ENCODE measurements at places on chromosomes 7 and 10. TPM values are rescaled to one million over a fixed set of nuclear protein-coding genes. Genes with fewer than 3 reads are reported as not detected.
A peak's percentile ranks its signal among the peaks of the same experiment; 100 is the strongest.

OR2A42 gene
- total RNA-seq = not detected

ABCC2 gene
- total RNA-seq = 1.7 TPM

IFIT2 gene
- 2.9 TPM for total RNA-seq

DNA sequence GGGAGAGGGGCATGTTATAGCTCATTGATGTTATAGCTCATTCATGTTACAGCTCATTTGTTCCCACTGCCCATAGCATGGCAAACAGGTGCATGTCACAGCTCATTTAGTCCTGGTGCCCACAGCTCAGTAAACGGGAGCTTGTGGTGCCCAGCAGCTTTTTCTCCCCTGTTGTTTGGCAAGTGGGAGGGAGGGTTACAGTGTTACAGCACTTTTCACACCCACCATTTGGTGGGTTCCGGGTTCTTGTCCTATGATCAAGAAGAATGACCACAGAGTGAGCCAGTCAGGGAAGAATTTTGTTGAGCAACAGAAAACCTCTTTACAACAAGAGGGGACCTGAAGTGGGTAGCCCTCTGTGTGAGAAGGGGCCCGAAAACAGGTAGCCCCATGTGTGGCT is 162.8 kb upstream of the CSTF2T start:
- no peak for DNase-seq

DNA sequence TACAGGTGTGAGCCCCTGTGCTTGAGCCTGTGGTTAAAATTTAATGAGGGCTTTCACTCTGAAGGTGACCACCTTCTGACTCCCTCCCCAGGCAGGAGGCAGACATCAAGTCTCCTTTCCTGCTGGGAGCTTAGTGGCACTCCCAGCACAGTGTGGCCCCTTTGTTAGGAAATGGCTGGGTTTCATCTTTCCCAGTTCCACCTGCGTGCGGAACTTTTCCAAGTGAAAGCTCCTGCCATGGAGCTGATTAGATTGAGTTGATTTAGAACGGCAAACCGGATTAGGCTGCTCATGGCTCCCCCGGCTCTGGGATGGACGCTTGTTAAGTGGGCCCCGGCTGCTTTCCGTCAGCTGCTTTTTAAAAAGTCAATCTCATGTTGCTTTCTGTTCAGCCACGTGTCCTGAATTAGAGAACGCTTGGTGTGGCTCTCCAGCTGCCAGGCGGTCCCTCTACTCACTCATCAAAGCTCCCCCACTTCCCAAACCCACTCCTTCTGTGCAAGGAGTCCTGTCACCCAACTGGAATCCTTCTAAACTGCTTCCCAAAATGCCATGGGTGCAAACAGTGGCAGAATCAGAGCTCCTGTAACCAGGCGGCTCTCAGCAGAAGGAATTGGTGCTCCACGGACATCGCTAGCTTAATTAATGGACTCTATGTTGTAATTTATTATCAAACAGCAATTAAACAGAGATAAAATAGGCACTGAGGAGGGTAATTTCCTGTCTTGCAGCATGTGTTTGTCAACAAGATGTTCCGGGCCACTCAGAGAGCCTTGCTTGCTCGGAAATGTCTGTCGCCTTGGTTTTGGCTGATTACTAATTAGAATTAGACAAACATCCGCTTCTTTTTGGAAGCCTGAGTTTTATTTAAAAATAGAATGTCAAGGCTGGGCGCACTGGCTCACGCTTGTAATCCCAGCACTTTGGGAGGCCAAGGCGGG is 551.2 kb downstream of the GALNT17 start:
- DNase-seq = no peak

- no peak for DNase-seq
Measured at GRCh38 chr10:95661818-95662217, 5.3 kb upstream of the ALDH18A1 start.

DNA sequence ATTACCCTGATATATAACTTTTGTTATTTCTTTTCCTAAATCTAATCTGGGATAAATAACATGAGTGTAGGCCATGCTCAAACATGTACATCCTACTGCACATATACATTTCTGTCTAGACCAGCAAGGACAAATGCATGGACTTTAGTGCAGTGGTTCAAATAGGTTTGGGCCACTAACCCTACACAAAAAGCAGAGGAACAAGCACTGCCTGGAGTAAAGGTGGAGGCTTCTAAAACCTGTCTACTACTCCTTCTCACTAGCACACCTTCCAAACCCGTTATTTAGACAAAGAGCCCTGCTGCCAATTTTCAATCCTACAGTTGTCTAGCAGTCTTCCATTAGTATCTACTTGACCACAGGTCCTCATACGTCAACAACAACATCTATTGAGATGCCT is 34.8 kb downstream of the SGCE start:
- DNase-seq = no peak

GRCh38 chr7:11170175-11170574 is 196.5 kb downstream of the PHF14 start:
- no peak for DNase-seq

- no peak for DNase-seq
Measured at GRCh38 chr7:25103773-25104172, 21.3 kb downstream of the CYCS start.

- DNase-seq = peak; percentile 54
Measured at GRCh38 chr10:48536156-48536500, 68.7 kb downstream of the ARHGAP22 start.

DNA sequence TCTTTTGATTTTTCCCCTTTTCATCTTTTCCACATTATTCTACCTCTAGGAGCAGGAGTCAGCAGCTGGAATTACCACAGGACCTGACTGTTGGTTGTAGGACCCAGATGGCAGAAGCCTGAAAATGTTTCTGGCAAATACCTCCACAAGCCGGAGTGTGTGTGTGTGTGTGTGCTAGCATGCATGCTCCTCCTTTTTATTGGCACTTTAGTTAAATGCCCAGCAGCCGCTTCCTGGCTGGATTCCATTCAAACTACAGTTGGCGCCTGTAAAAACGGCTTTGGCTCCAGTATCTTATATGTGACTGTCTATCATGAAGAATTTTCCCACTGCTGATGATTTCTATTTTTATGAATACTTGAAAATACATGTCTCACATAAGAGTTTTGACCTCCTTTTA is 319.7 kb upstream of the SP4 start:
- DNase-seq = no peak

DNA sequence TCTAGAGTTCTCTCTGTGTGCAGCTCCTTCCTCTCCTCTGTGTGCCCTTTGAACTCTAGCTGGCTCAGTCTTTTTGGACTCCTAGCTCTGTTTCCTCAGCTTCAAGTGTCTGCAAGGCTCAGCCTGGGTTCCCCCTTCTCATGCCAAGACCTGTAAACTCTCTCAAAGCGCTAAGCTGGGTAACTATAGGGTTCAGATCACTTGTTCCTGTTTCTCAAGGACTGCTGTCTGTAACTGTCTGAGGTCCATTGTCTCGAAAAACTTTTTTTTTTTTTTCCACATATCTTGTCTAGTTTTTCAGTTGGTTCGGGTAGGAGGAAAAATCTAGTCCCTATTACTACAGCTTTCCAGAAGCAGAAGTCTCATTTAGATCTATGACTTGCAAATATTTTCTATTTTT is 46.6 kb upstream of the PPP1R17 start:
- no peak for DNase-seq

GRCh38 chr10:70809726-70810125 is 6.0 kb upstream of the SGPL1 start:
- DNase-seq = no peak

GRCh38 chr7:75921479-75921878 is 6.5 kb downstream of the POR start:
- no peak for DNase-seq

- no peak for DNase-seq
Measured at GRCh38 chr7:3760651-3761050, 459.6 kb downstream of the SDK1 start.

DNA sequence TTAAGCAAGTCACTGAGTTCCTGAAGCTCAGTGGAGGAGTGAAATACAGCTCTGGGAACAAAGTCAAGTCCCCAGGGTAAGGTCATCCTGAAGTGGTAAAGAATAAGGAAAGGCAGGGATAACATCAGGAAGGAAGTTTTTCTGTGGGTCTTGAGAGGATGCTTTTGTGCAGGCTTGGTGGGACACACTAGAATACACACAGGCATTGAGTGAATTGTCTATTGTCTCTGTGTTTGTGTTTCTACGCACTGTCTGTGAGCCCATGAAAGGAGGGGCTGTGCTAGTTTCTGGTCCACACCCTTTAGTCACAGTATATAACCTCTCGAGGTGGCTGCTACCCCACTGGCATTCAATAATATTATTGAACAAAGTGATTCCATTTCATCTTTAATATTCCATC is 95.8 kb upstream of the ABCB5 start:
- DNase-seq = no peak

All from vagina (tissue), 2 donors.